ENCODE measurements at places on chromosomes 2 and 18.
A peak's percentile ranks its signal among the peaks of the same experiment; 100 is the strongest.

- DNase-seq: no peak
Observed at GRCh38 chr2:44938287-44939105, 3.0 kb upstream of the SIX3 start.

DNA sequence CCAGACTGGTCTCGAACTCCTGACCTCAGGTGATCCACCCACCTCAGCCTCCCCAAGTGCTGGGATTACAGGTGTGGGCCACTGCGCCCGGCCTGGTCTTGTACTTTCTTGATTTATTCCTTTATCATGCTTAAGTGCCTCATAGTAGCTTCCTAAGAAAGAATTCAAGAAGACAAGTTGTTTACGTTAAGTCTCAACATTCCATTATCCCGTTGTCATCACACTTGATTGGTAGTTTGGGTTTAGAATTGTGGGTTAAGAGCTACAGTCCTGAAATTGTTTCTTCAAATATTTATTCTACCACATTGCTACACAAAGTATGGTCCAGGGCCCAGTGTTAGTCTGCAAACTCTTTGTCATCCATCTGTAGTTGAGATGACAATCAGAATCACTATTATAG is 194.0 kb downstream of the VWC2L start:
- no peak for DNase-seq

- no peak for DNase-seq
Observed at GRCh38 chr2:191910518-191910917, 63.6 kb upstream of the CAVIN2 start.

GRCh38 chr18:48352051-48352755 is 57.0 kb downstream of the ZBTB7C start:
- no peak for DNase-seq

DNA sequence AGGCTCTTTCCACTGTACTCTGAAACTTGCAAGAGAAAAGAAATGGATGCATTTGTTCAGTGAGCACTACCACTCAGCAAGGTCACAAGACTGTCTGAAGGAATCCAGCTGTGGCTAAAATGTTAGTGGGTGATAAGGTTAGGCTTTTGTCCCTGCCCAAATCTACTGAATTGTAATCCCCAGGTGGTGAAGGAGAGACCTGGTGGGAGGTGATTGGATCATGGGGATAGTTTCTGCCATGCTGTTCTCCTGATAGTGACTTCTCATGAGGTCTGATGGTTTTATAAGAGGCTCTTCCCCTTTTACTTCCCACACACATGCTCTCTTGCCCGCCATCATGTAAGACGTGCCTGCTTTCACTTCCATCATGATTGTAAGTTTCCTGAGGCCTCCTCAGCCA is 68.2 kb downstream of the ZNF385B start:
- no peak for DNase-seq

GRCh38 chr18:59690996-59691395 is 6.2 kb downstream of the CCBE1 start:
- no peak for DNase-seq

GRCh38 chr2:181258720-181259119 is 198.5 kb upstream of the ITGA4 start:
- no peak for DNase-seq

DNA sequence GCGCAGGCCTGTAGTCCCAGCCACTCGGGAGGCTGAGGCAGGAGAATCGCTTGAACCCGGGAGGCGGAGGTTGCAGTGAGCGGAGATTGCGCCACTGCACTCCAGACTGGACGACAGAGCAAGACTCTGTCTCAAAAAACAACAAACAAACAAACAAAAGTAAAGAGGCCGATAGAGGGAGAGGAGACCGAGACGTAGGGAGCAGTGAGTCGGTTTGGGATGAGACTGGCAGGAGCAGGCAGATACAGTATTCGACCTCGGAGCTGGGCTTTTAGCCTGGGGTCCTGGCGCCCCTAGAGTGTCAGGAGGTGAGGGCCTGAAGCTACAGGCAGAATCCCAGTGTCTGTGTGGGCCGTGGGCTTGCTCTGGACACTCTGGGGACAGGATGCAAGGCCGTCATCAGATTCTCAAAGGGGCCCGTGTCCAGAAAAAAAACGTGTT is 51.2 kb downstream of the SLC4A1AP start:
- no peak for DNase-seq

- DNase-seq: peak; percentile 76
Observed at GRCh38 chr2:233404222-233404621, 49.9 kb downstream of the DGKD start.

DNA sequence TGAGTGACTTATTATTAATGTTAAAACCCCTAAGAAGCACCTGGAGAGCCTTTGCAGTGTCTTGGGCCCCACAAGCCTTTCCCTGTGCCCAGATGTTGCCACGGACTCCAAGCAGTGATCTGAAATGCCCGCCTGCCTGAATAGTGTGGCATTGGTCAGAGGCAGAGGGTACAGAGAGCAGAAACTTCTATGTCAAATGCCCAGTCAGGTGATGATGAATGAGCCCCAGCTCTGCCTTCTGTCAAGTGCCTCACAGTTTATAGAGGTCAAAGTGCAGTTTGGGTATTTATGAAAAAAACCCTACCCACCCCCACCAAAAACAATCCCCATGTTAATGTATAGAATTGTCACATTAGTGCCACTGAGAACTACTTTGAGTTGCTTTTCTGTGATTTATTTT is 170.0 kb upstream of the SIX3 start:
- no peak for DNase-seq

- no peak for DNase-seq
Observed at GRCh38 chr2:226600184-226600583, 199.4 kb downstream of the IRS1 start.

DNA sequence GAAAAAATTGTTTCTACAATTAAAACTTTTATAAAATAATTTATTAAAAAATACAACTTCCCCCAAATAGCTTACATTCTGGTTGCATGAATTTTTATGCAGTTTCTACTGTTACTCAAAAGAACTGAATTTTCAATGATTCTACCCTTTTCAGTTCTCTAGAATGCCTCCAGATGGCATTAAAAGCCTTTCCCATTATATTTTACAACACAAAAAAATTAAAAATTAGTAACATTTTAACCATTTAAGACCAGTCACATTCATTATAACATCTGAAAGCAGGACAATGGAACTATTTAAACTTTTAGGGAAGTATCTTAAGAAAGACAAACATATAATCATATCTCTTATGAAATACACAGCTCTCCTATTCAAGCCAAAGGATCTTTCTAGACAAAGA is 236.0 kb upstream of the REV1 start:
- DNase-seq: no peak

GRCh38 chr2:118803012-118803411 is 44.4 kb downstream of the EN1 start:
- no peak for DNase-seq

GRCh38 chr2:138275292-138275690 is 226.3 kb upstream of the SPOPL start:
- no peak for DNase-seq

- DNase-seq: no peak
Observed at GRCh38 chr2:4110273-4110672, 406.9 kb downstream of the DCDC2C start.

- DNase-seq: no peak
Observed at GRCh38 chr2:210655229-210655975, 99.0 kb downstream of the CPS1 start.

- DNase-seq: no peak
Observed at GRCh38 chr2:106130251-106130998, 63.7 kb downstream of the UXS1 start.

GRCh38 chr18:7626175-7626921 is 59.2 kb downstream of the PTPRM start:
- DNase-seq: no peak
